ENCODE measurements at places on chromosomes 5 and 9. TPM values are rescaled to one million over a fixed set of nuclear protein-coding genes. Genes with fewer than 3 reads are reported as not detected.

REEP2 gene
- 31.0 TPM for total RNA-seq

GABRA6 gene
- total RNA-seq: not detected

CD274 gene
- 1.2 TPM for total RNA-seq

TMEM174 gene
- not detected for total RNA-seq

PCDHGA8 gene
- total RNA-seq: 1.3 TPM

RELL2 gene
- 6.9 TPM for total RNA-seq

TOR4A gene
- total RNA-seq: 2.7 TPM

SPATA31D4 gene
- total RNA-seq: not detected

CLTB gene
- 38.1 TPM for total RNA-seq

OBP2B gene
- total RNA-seq: not detected

CNTNAP3B gene
- total RNA-seq: 4.5 TPM

LECT2 gene
- total RNA-seq: not detected

GCNT4 gene
- 8.3 TPM for total RNA-seq

TRIO gene
- total RNA-seq: 61.9 TPM

LHX6 gene
- total RNA-seq: 10.0 TPM

SPINK5 gene
- 26.0 TPM for total RNA-seq

GRCh38 chr5:77851176-77852067 is 75.3 kb upstream of the TBCA start:
- H3K36me3 ChIP-seq: peaks cover 4% of the 10 kb centered on the region
- H3K27ac ChIP-seq: peak overlapping the region; percentile 77
- peak overlapping the region; percentile 85 for H3K4me3 ChIP-seq
- H3K27me3 ChIP-seq: peaks cover 90% of the 10 kb centered on the region
- peaks cover 23% of the 10 kb centered on the region for H3K4me1 ChIP-seq
- no peak for DNase-seq

GRCh38 chr9:133700819-133701320 is 37.3 kb downstream of the SARDH start:
- H3K36me3 ChIP-seq: no peaks in the 10 kb centered on the region
- H3K27me3 ChIP-seq: no peaks in the 10 kb centered on the region

GRCh38 chr5:168740092-168740800 is 161.1 kb upstream of the PANK3 start:
- no peak overlapping the region for H3K4me3 ChIP-seq
- DNase-seq: no peak
- peaks cover 13% of the 10 kb centered on the region for H3K36me3 ChIP-seq
- H3K27ac ChIP-seq: no peak overlapping the region

GRCh38 chr5:109256486-109256885 is 153.3 kb downstream of the PJA2 start:
- no peak overlapping the region for H3K27ac ChIP-seq
- peaks cover 13% of the 10 kb centered on the region for H3K27me3 ChIP-seq
- peaks cover 12% of the 10 kb centered on the region for H3K4me1 ChIP-seq
- DNase-seq: no peak
- H3K36me3 ChIP-seq: no peaks in the 10 kb centered on the region

GRCh38 chr5:165504674-165505073 is 1999.3 kb downstream of the MAT2B start:
- no peaks in the 10 kb centered on the region for H3K4me1 ChIP-seq
- H3K27me3 ChIP-seq: no peaks in the 10 kb centered on the region
- H3K4me3 ChIP-seq: no peak overlapping the region
- H3K27ac ChIP-seq: no peak overlapping the region

- no peak overlapping the region for H3K27ac ChIP-seq
- no peak overlapping the region for H3K4me3 ChIP-seq
- DNase-seq: no peak
- H3K4me1 ChIP-seq: no peaks in the 10 kb centered on the region
- peaks cover 21% of the 10 kb centered on the region for H3K36me3 ChIP-seq
- no peaks in the 10 kb centered on the region for H3K27me3 ChIP-seq
These were observed 72.4 kb downstream of the NNT start for GRCh38 chr5:43675357-43675756.

GRCh38 chr9:38211002-38211401 is 142.0 kb upstream of the SHB start:
- H3K36me3 ChIP-seq: no peaks in the 10 kb centered on the region
- H3K27ac ChIP-seq: no peak overlapping the region
- no peak for DNase-seq
- no peak overlapping the region for H3K4me3 ChIP-seq
- H3K27me3 ChIP-seq: no peaks in the 10 kb centered on the region

- H3K27me3 ChIP-seq: no peaks in the 10 kb centered on the region
- DNase-seq: no peak
- no peak overlapping the region for H3K4me3 ChIP-seq
- H3K27ac ChIP-seq: no peak overlapping the region
- no peaks in the 10 kb centered on the region for H3K4me1 ChIP-seq
These were observed 11.9 kb upstream of the ZNF622 start for GRCh38 chr5:16477541-16477940.

DNA sequence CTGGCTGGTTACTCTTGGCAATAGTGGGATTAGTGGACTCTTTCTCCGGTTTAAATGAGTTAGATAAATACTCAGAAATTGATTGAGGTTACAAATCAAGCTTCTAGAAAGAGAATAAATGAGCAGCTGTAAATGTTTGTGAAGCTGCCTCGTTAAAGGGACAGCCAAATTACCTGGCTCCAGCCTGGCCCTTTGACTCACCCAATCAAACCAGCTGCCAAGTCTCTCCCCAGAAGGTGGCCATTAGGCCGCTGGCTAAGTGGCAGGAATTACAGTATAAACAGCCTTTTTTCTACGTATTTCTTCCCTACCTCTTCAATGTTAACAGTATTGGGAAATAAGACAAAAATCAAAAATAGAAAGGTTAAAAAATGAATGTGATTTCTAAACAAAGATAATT is 46.0 kb upstream of the SRFBP1 start:
- peaks cover 5% of the 10 kb centered on the region for H3K27me3 ChIP-seq
- no peak overlapping the region for H3K27ac ChIP-seq
- no peak for DNase-seq
- H3K4me3 ChIP-seq: no peak overlapping the region

GRCh38 chr5:154535535-154535934 is 57.5 kb upstream of the HAND1 start:
- H3K27me3 ChIP-seq: peaks cover 24% of the 10 kb centered on the region
- DNase-seq: no peak
- no peak overlapping the region for H3K4me3 ChIP-seq
- no peaks in the 10 kb centered on the region for H3K36me3 ChIP-seq

DNA sequence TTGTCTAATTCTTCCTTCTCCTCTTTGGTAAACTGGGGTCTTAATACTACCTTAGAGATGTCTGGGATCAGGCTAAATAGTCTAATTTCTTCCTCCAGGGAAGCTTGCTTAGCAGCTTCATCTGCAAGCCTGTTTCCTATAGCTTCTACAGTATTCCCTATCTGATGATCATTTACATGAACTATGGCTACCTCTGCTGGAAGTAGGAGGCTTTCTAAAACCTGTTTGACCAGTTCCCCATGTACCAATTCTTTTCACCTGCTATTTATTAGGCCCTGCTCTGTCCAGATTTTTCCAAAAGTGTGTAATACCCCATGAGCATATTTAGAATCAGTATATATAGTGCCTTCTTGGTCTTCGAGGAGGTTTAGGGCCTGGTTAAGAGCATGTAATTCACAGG is 619.8 kb downstream of the HINT1 start:
- H3K4me3 ChIP-seq: no peak overlapping the region
- no peak for DNase-seq
- H3K27ac ChIP-seq: no peak overlapping the region

DNA sequence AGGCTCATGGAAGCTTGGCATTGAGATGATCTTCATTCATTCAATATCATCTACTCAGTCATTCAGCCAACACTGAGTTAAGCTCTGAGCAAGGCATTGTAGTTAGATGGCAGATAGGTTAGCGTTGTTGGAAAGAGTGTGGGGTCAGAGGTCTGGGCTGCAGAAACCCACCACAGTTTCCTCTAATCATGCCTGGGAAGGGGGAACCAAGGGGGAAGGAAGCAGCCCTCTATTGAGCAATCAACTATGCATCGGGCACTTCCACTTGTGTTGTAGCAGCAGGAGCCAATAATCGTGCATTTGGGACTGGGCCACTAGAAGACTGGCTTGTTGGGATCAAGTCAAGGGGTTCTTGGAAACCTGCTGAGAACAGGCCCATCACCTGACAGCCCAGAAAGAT is 139.1 kb downstream of the PIP5K1B start:
- no peaks in the 10 kb centered on the region for H3K27me3 ChIP-seq
- no peak for DNase-seq
- no peaks in the 10 kb centered on the region for H3K36me3 ChIP-seq
- no peak overlapping the region for H3K27ac ChIP-seq
- H3K4me3 ChIP-seq: no peak overlapping the region
- peaks cover 6% of the 10 kb centered on the region for H3K4me1 ChIP-seq

- H3K4me3 ChIP-seq: no peak overlapping the region
- DNase-seq: no peak
- peaks cover 6% of the 10 kb centered on the region for H3K4me1 ChIP-seq
- H3K27me3 ChIP-seq: peaks cover 67% of the 10 kb centered on the region
- H3K27ac ChIP-seq: no peak overlapping the region
- H3K36me3 ChIP-seq: no peaks in the 10 kb centered on the region
These were observed 9.8 kb downstream of the NTNG2 start for GRCh38 chr9:132171702-132172101.

GRCh38 chr5:74490814-74491213 is 149.7 kb downstream of the ENC1 start:
- peaks cover 13% of the 10 kb centered on the region for H3K4me1 ChIP-seq
- no peak overlapping the region for H3K4me3 ChIP-seq
- H3K36me3 ChIP-seq: no peaks in the 10 kb centered on the region
- no peak overlapping the region for H3K27ac ChIP-seq
- DNase-seq: no peak

- H3K36me3 ChIP-seq: no peaks in the 10 kb centered on the region
- H3K4me1 ChIP-seq: no peaks in the 10 kb centered on the region
- H3K27ac ChIP-seq: no peak overlapping the region
- no peak overlapping the region for H3K4me3 ChIP-seq
These were observed 186.8 kb upstream of the NFIB start for GRCh38 chr9:14500705-14501104.

DNA sequence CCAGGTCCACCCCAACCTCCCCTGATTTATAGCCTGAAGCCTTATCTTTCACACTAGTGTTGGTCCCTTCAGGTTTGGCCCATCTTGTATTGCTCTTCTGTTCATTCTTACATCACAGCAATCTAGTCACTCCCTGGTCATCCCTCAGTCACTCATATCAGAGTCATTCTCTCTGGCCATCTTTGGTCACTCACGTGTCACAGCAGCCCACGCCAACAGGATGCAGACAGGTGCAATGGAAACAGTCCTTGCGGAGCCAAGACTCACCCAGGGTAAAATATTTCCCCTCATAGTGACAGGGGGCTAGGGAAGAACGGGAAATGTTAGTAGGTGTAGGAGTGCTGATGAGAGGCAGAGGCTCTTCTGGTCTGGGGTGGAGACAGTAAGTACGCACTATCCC is 610 bp downstream of the MSMP start:
- no peaks in the 10 kb centered on the region for H3K4me1 ChIP-seq
- DNase-seq: no peak

- H3K27ac ChIP-seq: no peak overlapping the region
- H3K36me3 ChIP-seq: no peaks in the 10 kb centered on the region
- peaks cover 2% of the 10 kb centered on the region for H3K27me3 ChIP-seq
- H3K4me3 ChIP-seq: no peak overlapping the region
These were observed 24.4 kb upstream of the CLK4 start for GRCh38 chr5:178651046-178651810.

- peaks cover 6% of the 10 kb centered on the region for H3K4me1 ChIP-seq
- no peak for DNase-seq
These were observed 138.4 kb upstream of the ZNF618 start for GRCh38 chr9:113737517-113738271.

- no peak for DNase-seq
- H3K27me3 ChIP-seq: no peaks in the 10 kb centered on the region
- H3K27ac ChIP-seq: peak overlapping the region; percentile 96
- H3K36me3 ChIP-seq: peaks cover 16% of the 10 kb centered on the region
- peaks cover 28% of the 10 kb centered on the region for H3K4me1 ChIP-seq
- H3K4me3 ChIP-seq: peak overlapping the region; percentile 57
These were observed 2.3 kb upstream of the IARS1 start for GRCh38 chr9:92295827-92296258.

GRCh38 chr9:111035543-111036428 is 2.5 kb downstream of the LPAR1 start:
- H3K27ac ChIP-seq: no peak overlapping the region
- peak overlapping the region; percentile 89 for H3K4me3 ChIP-seq
- H3K4me1 ChIP-seq: peaks cover 47% of the 10 kb centered on the region
- no peak for DNase-seq
- H3K27me3 ChIP-seq: peaks cover 33% of the 10 kb centered on the region

GRCh38 chr5:80275347-80275746 is 19.5 kb upstream of the SERINC5 start:
- no peaks in the 10 kb centered on the region for H3K27me3 ChIP-seq
- no peaks in the 10 kb centered on the region for H3K36me3 ChIP-seq
- H3K4me3 ChIP-seq: no peak overlapping the region
- DNase-seq: no peak
- peaks cover 9% of the 10 kb centered on the region for H3K4me1 ChIP-seq

- H3K27ac ChIP-seq: peak overlapping the region; percentile 86
- H3K36me3 ChIP-seq: peaks cover 4% of the 10 kb centered on the region
- no peak for DNase-seq
- H3K4me1 ChIP-seq: peaks cover 5% of the 10 kb centered on the region
These were observed 15.8 kb upstream of the SPOUT1 start for GRCh38 chr9:128845186-128845931.

DNA sequence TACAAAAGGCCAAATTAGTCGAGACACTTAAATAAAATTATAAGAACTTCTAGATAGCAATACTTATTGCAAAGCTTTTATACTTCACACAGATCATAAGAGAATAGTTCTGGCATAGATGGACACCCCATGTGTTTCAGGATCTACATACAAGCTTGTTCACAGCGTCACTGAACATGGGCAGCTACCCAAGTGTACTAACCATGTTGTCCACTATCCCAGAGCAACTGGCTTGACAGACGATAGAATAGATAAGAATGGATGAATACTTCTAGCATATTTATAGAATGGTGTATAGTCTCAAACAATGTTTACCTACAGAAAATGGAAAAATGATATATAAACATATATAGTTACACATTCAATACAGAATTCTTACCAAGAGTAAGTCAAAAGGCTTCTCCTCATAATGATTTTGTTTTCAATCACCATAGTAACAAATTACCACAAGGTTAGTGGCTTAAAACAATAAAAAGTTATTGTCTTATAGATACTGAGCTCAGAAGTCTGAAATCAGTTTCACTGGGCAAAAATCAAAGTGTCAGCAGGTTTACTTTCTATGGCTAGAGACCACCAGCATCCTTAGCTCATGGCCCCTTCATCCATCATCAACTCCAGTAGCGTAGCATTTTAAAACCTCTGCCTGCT is 446.7 kb downstream of the DMRTA1 start:
- H3K27me3 ChIP-seq: no peaks in the 10 kb centered on the region
- H3K36me3 ChIP-seq: no peaks in the 10 kb centered on the region
- H3K27ac ChIP-seq: no peak overlapping the region
